ENCODE measurements at places on chromosomes 3 and 15.

- DNase-seq, result peak; percentile 67
Measured at GRCh38 chr15:72474912-72475628, 940 bp downstream of the ARIH1 start.

GRCh38 chr3:32937331-32937730 is 14.1 kb upstream of the CCR4 start:
- no peak for DNase-seq

DNA sequence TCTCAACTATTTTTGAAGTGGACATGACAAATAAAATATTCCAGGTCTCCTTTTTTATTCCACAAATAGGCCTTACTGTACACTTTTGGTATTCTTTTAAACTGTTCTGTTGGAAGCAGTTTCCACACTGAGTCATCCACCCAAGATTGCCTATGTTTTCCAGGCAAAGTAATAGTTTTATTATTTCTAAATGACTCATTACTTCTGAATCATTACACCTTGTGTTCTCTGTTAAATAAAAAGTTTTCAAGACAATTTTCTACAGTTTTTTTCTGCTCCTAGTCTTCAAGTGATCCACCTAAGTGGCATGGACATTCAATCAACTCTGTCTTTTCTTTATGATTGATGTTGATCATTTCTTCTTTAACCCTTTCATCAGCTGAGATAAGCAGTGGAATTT is 26.5 kb downstream of the PPP2R3A start:
- no peak for DNase-seq

DNA sequence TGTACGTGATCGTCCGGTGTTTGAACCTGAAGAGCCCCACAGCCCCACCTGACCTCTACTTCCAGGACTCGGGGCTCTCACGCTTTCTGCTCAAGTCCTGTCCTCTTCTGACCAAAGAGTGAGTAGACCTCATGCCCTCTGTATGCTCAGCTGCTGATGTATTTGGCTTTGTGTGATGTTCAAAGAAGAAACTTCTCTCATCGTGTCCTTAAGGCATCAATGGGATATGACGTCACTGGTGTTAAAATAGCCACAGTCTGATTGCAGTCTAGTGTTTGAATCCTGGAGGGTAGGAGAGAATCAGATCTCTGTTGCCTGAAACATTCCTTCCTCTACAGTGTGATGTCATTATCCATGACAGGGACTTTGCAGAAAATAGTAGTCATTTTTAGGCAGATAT is 28.1 kb downstream of the ABHD2 start:
- DNase-seq, result no peak

- no peak for DNase-seq
Measured at GRCh38 chr15:71329497-71330260, 214.4 kb downstream of the THSD4 start.

- DNase-seq, result no peak
Measured at GRCh38 chr3:30319713-30320112, 286.7 kb upstream of the TGFBR2 start.

DNA sequence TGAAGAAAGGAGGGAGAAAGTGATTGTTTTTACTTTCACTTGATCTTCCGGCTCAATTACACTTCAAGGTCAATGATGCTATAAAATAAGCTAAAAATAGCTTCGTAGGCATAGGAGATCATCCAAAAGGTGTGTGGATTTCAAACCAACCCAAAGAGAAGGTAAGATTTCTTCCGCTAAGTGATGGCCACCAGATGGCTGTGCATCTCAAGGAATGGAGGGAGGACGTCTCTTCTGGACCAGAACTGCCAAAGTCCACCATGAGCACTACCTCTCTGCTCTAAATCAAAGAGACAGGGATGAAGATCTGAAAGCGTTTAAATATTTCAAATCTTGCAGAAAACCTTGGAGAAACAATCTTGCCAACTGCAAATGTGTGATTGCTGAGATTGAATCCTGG is 199.1 kb upstream of the ZPLD1 start:
- DNase-seq, result no peak

DNA sequence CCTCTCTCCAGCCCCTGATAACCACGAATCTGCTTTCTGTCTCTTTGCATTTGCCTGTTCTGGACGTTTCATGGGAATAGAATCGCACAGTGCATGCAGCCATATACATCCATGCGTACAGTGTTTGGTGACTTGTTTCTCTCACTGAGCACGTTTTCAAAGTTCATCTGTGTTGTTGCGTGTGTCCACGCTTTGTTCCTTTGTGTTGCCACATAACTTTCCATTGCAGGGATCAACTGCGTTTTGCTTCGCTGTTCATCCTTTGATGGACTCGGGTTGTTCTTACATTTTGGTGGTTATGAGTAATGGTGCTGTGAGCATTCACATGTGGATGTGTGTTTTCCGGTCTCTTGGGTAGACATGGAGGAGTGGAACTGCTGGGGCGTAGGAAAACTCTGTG is 56.4 kb upstream of the TAMM41 start:
- no peak for DNase-seq

GRCh38 chr15:62603742-62604141 is 438.7 kb upstream of the C2CD4B start:
- no peak for DNase-seq

DNA sequence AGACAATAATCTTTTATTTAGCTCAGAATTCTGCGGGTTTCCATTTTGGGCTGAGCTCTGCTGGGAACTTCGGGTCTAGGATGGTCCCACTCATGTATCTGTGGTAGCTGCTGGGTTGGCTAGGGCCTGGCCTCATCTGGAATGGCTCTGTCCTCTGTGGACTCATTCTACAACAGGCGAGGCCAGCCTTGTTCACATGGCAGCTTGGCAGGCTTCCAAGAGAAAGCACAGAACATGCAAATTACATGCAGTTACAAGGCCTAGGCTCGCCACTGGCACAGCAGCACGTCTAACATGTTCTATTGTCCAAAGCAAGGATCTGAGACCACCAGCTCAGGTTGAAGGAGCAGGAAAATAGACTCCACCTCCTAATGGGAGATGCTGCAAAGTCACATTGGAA is 431.4 kb downstream of the PDCD6IP start:
- DNase-seq, result no peak

- DNase-seq, result no peak
Measured at GRCh38 chr3:44875596-44875995, 1.2 kb downstream of the TGM4 start.
